Stimulated activated CD8-positive, alpha-beta memory T cell treated with anti-CD3 and anti-CD28 coated beads, Interleukin-4, amount 100 ng/mL, for 48 hours (primary cell): ENCODE measurements at places on chromosomes 2 and 18.

DNA sequence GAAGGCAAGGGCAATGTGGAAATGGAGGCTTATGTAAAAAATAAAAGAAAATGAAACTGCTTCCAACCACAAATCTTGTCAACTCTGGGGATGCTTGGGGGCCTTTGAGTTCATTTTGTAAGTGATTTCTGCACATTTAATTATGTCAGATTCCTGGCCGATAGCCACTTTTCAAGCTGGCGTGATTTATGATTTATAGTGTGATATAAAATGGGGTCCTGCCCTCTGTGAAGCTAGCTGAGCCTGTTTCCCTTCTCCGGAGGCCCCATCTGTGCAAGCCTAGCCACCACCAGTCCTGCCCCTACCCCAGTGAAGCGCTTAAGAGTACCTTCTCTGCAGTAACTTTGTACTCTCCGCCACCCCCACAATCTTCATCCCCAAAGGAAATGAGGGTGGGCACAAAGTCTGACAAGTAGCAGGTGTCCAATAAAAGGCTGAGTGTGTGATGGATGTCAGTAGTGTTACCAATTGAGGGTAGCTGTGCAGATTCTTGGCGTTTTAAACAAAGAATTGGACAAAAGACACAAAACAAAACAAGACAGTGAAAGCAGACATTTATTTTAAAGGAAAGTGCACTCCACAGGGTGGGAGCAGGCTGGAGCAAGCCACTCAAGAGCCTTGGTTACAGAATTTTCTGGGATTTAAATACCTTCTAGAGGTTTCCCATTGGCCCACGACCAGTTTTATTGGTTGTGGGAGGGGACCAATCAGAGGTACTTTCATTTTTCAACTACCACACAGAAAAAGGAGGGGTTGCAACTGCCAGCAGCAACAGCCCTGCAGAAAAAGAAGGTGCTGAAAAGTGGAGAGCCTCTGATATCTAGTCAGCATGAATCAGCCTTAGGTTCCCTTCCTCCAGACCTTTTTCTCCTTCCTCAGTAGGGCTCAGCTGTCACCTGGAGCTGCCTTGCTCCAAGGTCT is 39.0 kb upstream of the SIX3 start:
- no peak for DNase-seq

DNA sequence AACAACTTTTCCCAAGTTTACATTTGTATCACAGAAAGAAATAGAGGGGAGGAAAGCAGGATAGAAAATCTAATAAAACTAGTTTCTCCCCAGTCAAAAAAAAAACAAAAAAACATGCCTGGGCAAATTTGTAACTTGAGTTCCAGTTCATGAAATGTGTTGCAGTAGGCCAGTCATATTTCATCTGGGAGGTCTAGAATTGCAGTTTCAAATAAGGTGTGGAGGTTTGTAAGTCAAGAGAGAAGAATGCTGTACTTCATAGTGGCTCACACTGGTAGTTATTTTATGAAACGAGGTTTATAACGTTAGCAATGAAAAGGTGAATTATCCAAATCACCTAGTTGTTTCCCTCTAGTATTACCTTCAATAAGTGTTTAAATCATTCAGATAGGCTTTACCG is 1313.9 kb upstream of the SLC39A10 start:
- DNase-seq = no peak

- no peak for DNase-seq
Observed at GRCh38 chr2:78676921-78677696, 348.4 kb upstream of the REG3G start.

DNA sequence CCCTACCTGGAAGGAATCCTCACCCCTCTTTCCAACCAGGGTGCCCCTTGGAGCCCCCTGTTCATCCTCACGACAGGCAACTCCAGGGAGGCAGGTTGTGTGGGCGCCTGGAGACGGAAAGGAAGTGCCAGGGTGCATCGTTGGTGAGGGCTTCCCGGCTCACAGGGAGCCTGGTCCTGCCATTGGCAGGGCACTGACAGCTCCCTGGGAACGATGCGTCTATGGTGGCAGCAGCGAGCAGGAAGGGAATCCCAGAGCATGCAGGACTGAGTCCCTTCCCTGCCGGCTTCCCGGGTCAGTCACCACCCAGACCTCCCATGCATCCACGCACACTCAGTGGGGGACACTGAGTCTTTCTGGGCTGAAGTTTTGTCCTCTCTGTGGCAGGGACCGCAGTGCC is 117.6 kb downstream of the INHBB start:
- no peak for DNase-seq

- no peak for DNase-seq
Observed at GRCh38 chr2:188079196-188079595, 212.5 kb upstream of the GULP1 start.

DNA sequence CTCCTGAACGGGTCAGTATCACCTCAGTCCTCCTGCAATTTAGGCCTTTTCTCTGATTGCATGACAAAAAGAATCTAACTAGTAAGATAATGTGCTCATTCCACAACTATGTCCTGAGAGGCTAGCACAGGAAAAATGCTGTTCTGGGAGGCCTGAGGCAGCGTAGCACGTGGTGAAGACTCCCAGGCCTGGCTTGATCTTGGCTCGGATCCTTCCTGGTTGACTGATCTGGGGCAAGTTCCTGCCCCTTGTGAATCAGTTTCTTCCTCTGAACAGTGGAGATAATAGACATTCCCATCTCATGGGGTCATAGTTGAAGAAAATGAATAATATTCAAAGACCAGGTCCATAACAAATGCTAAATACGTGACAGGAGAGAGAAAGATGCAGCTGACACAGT is 12.3 kb downstream of the FBLN7 start:
- no peak for DNase-seq

DNA sequence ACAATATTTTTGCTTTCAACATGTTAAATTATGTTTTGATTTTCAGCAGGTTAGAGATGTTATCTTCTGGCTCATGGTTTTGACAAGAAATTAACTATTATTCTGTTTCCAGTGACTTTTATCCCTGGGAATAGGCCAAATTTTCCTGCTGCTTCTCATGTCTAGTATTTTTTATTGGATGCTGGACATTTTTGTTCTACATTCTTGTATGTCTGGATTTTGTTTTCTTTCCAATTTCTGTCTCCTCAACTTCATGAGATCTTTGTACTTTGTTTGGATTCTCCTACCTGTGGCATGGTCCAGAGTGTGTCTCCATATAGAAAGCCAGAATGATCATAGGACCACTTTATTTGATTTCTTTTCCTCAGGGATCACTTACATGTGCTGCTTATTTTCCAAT is 33.1 kb upstream of the MYO1B start:
- no peak for DNase-seq

DNA sequence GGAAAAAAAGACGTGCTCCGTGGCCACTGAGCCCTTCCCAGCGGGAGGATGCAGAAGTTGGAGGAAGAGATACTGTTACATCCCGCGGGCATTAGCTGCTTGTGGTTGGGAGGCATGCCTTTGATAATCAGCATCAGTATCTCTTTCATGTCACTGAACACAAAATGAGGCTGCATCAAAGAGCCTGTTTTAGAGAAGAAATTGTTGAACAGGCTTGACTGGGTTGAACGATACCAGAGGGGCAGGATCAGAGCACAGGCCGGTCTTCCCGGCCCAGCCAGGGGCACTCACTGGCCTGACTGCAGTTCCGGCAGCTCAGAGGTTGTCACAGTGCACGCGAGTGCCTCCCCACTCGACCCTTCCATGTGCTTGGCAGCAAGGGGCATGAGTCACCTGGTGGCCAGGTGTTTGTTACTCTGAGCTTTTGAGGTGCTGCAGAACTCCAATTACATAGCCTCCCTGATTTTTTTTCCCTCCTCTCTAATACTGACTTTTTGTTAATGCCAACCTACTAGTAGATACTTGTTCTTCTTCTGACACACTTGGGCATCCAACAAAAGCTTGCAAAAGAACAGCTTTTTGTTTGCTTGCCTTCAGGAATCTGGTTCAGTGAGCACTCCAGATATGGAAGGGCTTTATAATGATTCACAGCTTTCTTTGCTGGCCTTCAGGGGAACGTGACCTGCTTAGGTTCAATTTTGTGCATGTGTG is 121.6 kb downstream of the VAPA start:
- no peak for DNase-seq

- no peak for DNase-seq
Observed at GRCh38 chr2:166126007-166126639, 1.7 kb downstream of the SCN1A start.

DNA sequence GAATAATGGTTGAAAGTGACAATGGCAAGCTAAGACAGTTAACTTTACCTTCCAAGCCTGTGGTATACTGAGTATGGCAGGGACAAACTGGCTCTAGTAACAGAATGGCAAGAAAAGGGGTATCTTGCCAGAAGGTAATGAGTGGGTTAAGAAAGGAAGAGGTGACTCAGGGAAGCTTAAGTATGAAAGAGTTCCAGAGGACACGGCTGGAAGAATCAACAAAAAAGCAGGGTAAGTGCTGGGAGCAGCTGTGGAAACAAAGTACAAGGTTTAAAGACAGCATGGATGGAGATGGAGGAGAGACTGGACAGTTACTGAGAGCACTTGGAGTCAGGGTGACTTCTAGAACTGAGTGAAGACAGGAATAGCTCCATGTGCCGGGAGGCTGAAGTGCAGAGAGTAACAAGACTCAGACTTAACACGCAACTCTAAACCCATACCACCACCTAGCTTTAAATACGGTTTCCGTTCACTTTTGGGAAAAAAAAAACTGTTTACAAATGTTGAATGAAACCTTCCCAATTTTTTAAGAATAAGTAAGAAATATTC is 69.0 kb downstream of the REV1 start:
- no peak for DNase-seq

DNA sequence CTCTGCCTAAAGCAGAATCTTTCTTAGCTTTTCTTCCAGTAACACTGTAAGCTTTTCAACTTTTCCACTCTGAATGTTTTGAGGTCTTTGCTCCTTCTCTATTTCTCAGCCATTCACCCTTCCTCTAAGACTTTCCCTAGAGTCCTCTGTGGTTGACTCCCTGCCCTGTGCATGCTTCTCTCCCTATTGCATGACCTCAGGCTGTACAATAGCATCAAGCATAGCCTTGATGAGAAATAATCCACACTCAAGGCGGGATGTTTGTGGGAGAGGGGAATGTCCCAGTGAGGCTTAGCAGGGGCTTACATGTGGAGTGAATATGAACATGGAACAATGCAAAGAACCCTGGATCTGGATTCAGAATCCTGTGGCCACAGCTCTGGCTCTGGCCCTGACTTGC is 48.4 kb upstream of the IGFBP5 start:
- DNase-seq = no peak

DNA sequence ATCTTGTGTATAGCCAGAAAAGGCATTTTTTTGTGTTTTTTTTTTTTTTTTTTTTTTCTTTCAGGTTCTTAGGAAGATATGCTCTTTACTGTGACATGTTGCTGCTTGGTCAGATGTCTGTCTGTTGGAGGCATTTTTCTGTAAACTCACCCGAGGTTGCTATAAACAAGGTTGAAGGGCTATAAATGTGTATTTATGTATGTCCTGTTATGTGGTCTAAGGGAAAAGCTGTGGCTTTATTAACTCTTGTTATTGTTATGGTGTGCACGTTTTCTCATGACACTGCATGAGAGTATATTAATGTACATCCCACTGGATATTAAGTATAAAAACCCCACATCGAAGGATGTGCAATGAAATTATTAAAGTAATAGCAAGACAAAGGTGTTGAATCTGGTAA is 102.0 kb downstream of the ZNF532 start:
- no peak for DNase-seq

DNA sequence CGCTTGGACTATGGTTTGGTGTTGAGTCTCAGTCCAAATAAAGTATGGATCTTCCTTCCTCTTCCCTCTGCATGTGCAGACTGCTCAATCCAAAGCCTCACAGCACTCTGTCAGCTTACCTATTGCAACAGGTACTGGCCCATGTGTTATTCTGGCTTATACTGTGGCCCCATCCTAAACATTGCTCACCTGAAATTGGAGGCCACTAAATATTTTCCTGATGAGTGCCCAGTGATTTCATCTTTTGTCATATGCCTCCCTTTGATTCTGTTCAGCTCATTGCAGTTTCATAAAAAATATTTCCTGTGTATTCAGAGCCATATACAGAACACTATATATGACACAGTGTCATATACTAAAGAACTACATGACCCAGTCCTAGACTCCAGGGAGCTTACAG is 86.3 kb upstream of the FAM136A start:
- no peak for DNase-seq

DNA sequence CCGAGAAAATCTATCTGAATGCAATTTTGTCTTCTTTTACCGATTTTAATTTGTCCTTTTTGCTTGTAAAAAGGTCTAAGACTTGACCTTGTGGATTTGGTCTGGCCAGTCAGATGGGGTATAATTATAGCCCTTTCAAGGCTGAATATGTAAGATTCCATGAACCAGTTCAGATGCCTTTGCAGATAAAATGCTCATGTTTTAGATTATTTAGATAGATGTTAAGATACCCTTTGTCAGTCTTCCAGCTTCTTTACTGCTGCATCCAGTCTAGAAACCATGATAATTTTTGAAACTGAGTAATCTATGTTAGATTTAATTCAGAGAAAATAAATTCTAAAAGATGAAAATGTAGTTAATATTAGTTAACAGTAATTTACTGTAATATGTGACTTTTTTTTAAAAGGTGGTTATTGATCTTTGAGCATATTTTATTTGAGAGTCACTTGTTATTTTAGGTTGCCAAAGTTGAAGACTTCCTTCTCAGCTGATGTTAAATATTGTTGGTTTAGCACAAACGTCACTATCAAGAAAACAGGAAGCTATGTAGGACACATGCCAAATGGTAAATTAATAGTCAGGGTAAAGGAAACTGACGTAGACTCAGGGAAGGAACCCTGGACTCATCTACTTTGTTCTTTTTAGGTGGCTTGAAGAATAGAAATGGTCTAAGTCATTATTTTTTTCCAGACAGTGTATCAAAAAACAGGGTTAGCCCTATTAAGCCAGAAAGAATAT is 29.8 kb downstream of the BABAM2 start:
- no peak for DNase-seq

DNA sequence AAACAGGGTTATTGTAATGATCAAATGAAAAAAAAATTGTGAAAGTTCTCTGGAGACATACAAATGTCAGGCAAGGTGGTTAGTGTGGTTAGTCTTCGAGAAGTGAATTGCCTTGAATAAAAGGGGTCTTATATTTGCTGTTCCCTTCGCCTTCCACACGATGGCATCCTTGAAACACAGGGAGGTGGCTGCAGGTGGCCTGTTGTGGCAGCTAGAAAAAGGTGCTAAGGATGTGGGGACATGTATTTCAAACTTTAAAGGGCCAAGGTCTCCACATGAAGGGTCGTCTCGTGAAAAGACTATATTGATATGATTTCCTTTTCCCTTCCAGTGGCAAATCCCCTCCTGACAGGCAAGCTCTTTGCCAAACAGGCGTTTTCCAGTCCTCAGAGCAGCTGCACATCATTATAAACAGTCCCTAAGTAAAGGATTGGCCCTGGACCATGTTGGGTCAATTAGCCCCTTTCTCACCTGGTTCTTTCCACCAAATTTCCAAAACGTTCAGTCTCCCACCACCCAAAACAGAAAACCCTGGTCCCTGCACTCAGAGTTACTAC is 68.5 kb downstream of the COPS8 start:
- DNase-seq = peak; percentile 69

GRCh38 chr2:191783416-191783815 is 63.5 kb downstream of the CAVIN2 start:
- no peak for DNase-seq

DNA sequence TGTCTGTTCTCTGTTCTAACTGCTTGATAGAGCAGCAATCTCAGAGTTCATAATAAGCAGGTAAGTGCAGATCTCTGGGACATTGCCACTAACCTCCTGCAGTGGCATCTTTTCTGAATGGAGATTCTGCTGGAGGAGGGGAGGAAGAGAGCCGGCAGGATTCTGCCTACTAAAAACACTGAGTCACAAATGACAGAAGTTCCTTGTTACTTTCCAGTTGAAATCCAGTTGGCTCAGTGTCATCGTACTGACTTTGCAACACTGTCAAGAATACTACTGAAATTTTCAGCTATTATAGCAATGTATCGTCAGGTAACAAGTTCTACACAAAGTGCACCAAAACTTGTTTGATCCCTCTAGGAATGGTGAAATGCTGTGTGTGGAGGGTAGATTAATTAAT is 79.6 kb upstream of the ST6GAL2 start:
- DNase-seq = no peak
